Activated T-cell treated with anti-CD3 and anti-CD28 coated beads for 4 hours (primary cell): ENCODE measurements at places on chromosomes 16 and 17.

DNA sequence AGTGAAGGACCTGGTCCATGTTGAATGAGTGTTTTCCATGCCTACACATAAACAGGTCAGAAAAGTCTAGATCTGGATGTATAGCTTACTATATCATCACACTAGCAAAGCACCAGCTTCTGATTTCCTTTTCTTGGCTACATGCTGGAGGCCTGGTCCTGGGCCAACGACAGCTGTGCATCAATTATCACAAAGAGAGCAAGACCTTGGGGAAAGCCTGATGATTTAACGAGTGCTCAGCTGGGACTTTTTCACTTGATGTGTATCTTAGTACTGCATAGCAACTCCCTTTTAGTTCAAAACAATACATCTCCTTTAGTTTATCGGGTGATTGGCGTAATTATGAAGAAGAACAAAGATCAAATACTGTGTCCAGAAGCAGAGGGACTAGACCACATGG, 358.2 kb downstream of the KIF2B start:
- no peak for DNase-seq

DNA sequence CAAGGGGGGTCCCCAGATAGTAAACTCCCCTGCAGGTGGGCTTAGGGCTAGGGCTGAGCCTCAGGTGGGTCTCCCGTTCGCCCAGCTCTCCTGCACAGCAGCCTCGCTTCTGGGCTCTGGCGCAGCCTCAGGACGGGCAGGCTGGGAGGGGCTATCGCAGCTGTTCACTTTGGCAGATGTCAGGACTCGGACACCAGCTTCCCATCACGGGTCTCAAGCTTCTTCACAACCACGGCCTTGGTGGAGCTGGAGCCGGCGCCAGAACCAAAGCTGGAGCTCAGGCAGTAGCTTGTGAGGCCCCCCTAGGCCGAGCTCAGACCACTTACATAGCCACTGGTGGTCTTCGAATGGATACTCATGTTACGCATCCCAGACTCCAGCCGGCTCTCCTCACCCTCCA, 26.0 kb downstream of the CLEC3A start:
- DNase-seq, result no peak

DNA sequence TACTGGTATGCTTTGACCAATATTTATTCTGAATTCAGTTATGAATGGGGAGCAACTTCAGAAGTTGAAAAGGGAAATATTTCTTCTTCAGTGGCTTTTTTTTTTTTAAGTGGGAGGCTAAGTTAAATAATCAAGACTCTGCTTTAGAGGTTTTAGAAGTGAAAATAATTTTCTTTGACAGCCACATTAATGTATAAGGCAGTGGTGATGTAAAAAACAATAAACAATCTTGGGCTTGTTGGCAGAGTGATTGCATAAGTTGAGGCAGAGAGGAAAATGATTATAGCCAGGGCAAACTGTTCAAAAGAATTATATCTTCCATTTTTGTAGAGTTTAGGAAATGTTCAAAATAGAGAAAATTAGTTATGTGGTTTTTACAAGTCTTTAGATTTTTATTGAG, 5.4 kb upstream of the KRT12 start:
- no peak for DNase-seq

GRCh38 chr16:66553223-66553622, 847 bp downstream of the CKLF start:
- no peak for DNase-seq

GRCh38 chr16:54446639-54447038, 160.1 kb upstream of the IRX3 start:
- DNase-seq, result no peak

- no peak for DNase-seq
Measured at GRCh38 chr17:44556166-44556831, 985 bp upstream of the FZD2 start.

DNA sequence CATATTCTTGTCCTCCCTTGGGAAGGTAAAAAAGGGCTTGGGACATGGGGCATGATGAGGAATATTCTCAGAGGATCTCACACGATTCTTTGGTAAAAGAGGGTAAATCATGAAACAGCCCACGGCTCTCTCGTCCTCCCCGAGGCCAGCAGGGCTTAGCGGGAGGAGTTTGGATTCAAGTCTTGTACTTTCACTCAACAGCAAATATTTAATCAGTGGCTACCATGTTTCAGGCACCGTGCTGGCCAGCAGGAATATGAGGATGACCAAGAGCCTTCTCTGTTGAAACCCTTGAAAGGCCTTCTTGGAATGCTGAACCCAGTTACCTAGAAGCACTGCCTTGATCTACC, 8.8 kb downstream of the MAP3K14 start:
- DNase-seq, result no peak

- no peak for DNase-seq
Measured at GRCh38 chr17:28700830-28701492, 10.7 kb downstream of the PROCA1 start.

- no peak for DNase-seq
Measured at GRCh38 chr17:81898885-81899284, 3.2 kb upstream of the NPB start.
